Ureter (tissue), 1 donor: ENCODE measurements at places on chromosomes 2 and 18. TPM values are rescaled to one million over a fixed set of nuclear protein-coding genes. Genes with fewer than 3 reads are reported as not detected.

- DNase-seq = no peak
Measured at GRCh38 chr2:78263571-78263970, 741.4 kb upstream of the LRRTM4 start.

DNA sequence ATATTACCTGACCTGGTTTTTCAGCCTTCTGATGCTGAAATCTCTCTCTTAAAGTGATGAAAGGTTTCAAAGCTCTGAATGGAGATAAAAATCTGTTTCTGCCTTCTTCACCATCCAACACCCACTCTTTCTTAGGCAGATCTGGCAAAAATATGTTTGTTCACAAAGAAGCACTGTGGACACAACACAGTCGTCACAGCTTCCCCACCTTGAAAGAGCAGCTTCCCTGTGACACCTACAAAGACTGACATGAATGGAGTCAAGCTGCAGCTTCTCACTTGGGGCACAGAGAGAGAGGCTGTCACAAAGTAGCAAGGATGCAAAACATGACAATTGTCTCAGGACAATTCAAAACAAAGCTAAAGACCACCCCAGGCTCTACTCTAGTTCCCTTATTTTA is 86.5 kb downstream of the ICOS start:
- DNase-seq = no peak

GRCh38 chr2:17519486-17519885 is 1.2 kb upstream of the RAD51AP2 start:
- no peak for DNase-seq

- no peak for DNase-seq
Measured at GRCh38 chr2:44335806-44336538, 25.3 kb downstream of the PREPL start.

GRCh38 chr2:217070611-217071010 is 210.7 kb upstream of the TNP1 start:
- DNase-seq = no peak

DNA sequence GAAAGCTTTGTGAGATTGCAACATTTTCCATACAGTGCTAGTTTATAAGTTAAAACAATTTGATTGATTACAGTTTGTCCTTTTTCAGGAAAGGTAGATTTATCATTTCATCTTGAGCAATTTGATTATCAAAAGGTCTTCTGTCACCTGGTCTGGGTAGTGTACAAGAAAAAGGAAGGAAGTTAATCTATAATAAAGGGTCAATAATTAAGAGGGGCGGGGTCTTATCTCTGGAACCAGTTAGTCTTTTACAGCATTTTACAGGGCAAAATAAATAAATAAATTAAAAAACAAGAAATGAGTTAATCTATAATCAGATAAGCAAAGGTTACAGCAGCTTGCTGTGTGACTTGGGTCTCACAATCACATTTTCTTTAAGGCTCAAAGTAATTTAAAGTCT is 277.8 kb upstream of the GYPC start:
- DNase-seq = no peak

DNA sequence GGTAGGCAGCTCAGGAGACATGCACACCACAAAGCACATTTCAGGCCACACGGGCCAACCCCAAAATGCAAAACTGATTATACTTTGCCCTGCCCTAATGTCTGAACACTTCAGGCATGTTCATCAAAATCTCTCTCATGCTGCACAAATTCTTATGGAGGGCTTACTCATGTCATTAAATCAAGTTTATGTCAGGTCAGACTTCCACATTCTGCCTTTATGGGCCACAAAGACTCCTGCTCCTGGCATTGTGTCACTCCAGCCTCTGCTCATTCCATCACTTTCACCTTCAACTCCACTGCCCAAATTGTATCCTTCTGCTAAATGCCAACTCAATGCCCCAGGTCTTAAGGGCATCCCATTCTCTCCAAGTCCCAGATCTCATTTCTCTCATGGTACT is 9.2 kb downstream of the UXS1 start:
- DNase-seq = no peak

- DNase-seq = no peak
Measured at GRCh38 chr18:58046794-58047555, 2.9 kb downstream of the NEDD4L start.

GRCh38 chr2:221425891-221426290 is 146.2 kb downstream of the EPHA4 start:
- DNase-seq = no peak

DNA sequence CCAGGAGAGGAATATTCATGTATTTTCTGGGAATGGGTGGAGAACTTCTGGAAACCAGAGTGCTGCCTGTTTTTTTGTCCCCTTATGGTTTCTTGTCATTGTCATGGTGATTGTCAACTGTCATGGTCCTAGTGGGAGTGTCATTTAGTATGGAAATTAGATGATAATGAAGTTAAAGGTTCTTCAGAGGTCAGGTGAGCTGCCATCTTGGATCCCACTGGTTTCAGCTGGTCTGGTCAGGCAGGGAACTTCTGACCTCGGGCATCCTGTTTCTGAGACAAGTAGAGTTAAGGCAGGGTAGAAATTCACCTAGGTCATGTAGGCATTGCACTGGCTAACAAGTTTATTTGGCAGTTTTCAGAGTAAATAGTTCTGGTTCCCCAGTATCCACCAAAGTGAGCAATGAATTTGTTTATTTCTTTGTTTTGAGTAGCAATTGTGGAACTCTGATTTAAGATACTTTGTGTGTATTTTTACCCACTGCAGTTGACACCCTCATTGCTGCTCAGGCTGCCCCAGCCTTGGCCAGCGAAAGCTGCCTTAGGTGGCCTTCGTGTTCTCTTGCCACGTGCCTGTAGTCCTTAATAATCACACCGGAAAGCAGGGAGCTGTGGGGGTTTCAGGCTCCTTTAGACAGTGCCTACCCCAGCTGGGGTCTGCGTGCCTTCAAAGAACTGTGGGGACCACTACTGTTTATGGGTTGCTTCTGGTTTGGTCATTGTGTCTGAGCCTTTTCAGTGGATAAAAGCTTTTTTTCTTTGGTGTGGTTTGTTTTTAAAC is 48.7 kb downstream of the NCK2 start:
- DNase-seq = no peak

DNA sequence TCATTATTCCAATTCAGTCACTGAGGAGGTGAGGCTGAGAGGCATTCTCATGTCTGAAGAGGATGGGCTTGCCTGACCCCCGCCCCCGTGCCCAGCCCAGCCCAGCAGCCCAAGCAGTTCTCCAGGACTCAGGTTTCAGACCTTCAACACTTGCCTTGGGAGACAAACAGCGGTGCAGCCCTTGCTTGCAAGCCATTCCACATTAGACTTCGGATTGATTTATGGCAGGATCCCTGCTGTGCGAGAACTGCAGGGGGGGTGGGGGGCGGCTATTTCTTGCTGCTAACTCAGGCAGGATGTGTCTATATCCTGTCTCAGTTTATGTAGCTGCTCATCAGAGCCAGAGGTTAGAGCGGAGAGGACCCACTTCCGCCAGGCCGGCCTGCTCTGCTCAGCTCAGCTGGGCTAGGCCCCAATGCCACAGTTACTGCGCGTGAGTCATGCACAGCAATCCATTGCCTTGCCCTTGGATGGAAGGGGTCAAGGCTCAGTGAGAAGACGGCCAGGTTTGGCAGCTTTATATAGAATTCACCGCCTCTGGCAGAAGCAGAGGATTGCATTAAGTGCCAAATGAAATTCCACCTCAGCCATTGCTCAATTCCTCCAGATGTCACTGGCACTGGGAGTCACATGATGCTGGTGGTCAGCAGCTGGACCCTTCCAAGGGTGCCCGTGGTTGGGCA is 1.8 kb downstream of the GYPC start:
- peak; percentile 81 for DNase-seq

DNA sequence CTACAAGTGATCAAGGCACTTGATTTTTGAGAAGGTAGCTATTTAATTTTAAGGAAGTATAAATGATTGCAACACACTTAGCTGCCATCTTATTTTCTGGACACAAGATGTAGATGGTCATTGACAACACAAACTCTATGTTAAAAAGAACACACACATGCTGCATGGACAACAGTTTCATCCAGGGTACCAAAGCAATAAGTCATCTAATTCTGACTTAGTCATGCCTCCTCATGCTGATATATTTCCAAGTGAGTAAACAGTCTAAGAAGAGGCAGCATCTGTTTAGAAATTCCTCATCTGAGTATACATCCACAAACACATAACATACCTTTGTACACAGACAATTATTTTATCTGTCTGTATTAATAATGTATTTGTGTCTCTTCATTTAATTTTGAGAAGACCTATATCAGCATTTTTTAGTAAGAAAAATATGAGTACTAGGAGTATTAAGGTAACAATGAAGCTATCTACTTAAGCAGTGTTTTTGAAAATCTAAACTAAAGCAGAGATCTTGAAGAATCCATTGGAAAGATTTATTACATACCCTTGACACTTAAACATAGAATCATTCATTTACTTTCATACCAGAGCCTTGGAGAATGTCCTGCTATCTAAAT is 84.9 kb downstream of the SCN1A start:
- no peak for DNase-seq

The ASPRV1 gene
- total RNA-seq = 1.7 TPM

The BMP10 gene
- total RNA-seq = not detected

The TRIM54 gene
- 0.18 TPM for total RNA-seq

The CRACDL gene
- total RNA-seq = 25.5 TPM

The MAT2A gene
- total RNA-seq = 450 TPM
